ENCODE measurements at places on chromosomes 11 and 22. TPM values are rescaled to one million over a fixed set of nuclear protein-coding genes. Genes with fewer than 3 reads are reported as not detected.

GGTLC2 gene
- total RNA-seq: not detected

SYCE3 gene
- total RNA-seq: not detected

TEX54 gene
- total RNA-seq: not detected

MIOX gene
- not detected for total RNA-seq

CARNS1 gene
- total RNA-seq: 0.20 TPM

OVCH2 gene
- total RNA-seq: 0.44 TPM

NAALAD2 gene
- 0.16 TPM for total RNA-seq

MS4A3 gene
- total RNA-seq: not detected

DCHS1 gene
- 1.4 TPM for total RNA-seq

TMEM123 gene
- 131 TPM for total RNA-seq

MYBPC3 gene
- total RNA-seq: not detected

KRTAP5-7 gene
- total RNA-seq: 0.16 TPM

HYLS1 gene
- total RNA-seq: 4.6 TPM

CASP4 gene
- 77.3 TPM for total RNA-seq

Measured in esophagus mucosa (tissue), 1 donor.